ENCODE measurements at places on chromosomes 12 and 14.

DNA sequence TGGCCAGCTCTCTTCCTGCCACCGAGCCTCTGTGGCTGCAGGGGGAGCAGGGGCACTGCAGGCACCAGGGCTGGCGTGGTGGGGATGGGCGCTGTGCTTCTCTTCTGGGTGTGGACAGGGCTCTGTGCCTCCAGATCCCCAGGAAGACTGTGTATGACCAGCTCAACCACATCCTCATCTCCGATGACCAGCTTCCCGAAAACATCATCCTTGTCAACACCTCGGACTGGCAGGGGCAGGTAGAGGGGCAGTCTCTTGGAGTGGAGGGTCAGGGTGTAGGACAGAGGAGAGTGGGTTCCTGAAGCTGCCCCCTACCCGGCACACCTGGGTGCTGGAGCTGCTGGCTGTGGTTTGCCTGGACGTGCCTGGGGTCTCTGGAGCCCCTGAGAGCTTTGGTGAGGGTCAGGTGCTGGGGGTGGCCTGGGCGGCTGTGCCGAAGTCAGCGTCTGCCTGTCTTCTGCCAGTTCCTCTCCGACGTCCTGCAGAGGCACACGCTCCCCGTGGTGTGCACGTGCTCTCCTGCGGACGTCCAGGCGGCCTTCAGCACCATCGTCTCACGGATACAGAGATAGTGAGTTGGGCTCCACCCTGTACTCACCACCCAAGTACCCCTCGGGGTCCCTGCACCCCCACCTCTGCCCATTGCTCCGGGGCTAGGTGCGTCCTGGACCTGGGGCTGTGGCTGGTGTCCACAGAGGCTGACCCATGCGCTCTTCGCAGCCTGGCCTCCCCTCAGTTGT lies 15.8 kb upstream of the TEX22 start:
- DNase-seq: no peak

GRCh38 chr12:70317781-70318180 lies 48.3 kb upstream of the KCNMB4 start:
- DNase-seq: peak; percentile 5

- no peak for DNase-seq
These were observed 1108.9 kb downstream of the BCL11B start for GRCh38 chr14:98162856-98163805.

GRCh38 chr12:49037111-49037946 lies 18.8 kb upstream of the PRKAG1 start:
- DNase-seq: no peak

DNA sequence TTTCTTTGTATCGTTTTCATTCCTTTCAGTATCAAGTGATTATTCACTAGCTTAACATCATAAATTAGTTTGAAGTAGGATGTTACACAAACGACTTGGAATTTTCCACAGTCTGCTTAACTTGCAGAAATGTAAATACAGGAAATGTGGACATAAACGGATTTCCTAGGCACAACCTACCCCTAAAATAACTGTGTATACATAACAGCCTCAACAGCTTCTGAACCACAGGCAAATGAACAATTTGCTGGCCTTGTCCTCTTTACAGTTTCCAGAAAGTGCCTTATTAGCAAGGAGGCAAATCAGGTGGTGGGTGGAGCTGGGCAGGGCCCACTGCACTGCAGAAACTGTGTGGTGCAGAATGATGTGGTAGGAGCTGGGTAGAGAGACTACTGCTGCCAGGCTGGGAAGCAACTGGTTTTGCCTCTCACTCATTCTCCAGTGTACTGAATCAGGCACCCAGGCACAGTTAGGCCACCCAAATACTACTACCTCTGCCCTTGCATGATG lies 14.1 kb downstream of the DRAM1 start:
- no peak for DNase-seq

- DNase-seq: no peak
These were observed 291.7 kb downstream of the RAD51B start for GRCh38 chr14:68111097-68111852.

- DNase-seq: no peak
These were observed 4.7 kb upstream of the CHST11 start for GRCh38 chr12:104452087-104452486.

GRCh38 chr14:36661506-36662257 lies at the start of gene PAX9:
Gene PAX9 (plus strand): TSS chr14:36661860. CDS start chr14:36662090, 230 bp downstream.
- peak; percentile 83 for DNase-seq

GRCh38 chr12:26188127-26188526 lies 7.2 kb upstream of the SSPN start:
- DNase-seq: no peak

GRCh38 chr14:75976826-75977581 lies 4.8 kb downstream of the TGFB3 start:
- no peak for DNase-seq

- peak; percentile 42 for DNase-seq
These were observed 20.5 kb downstream of the SARNP start for GRCh38 chr12:55797068-55797467.

DNA sequence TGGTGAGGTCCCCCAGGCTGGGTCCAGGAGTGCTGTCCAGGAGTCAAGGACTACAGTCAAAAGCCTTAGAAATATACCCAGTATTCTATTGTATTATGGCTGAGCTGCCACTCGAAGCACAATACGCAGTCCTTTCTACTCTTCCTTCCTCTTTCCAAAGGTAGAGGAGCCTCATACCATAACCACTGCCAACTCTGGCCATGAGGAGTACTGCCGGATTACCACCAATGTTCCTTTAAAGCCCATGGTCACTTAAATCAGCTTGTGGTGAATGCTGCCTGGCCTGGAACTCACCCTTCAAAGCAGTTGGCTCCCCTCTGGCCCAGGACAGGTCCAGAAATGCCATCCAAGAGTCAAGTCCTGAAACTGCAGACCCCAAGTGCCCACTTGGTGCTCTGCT lies 425.4 kb downstream of the SLC16A7 start:
- no peak for DNase-seq

- DNase-seq: no peak
These were observed 361.6 kb downstream of the AEBP2 start for GRCh38 chr12:19800884-19801283.

GRCh38 chr12:3160081-3160480 lies 82.9 kb downstream of the TSPAN9 start:
- DNase-seq: no peak

DNA sequence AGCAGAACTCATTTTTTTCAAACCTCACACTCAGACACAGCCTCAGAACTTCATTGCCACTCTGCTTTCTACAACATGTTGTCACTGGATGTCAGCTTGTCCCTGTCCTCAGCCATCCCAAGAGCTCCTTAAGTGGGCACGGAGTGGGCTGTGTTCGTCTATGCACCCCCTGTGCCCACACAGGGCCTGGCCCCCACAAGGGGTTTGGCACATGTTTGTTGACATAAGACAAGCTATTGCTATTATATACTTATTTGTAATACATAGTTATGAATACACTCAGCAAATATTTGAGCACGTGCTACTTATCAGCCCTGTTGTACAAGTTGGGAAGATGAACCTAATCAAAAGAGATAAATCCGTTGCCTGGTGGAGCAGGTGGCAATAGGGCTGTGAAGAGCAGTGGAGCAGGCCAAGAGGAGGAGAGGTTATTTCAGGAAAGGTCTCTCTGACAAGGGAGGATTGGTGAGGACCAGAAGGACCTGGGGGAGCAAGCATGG lies 4.3 kb upstream of the BDKRB1 start:
- no peak for DNase-seq

- DNase-seq: no peak
These were observed 291.5 kb downstream of the FUT8 start for GRCh38 chr14:65703996-65704395.

GRCh38 chr12:9133216-9133916 lies 17.6 kb upstream of the A2M start:
- DNase-seq: no peak

- DNase-seq: no peak
These were observed 112.2 kb upstream of the DIO3 start for GRCh38 chr14:101449114-101449513.

DNA sequence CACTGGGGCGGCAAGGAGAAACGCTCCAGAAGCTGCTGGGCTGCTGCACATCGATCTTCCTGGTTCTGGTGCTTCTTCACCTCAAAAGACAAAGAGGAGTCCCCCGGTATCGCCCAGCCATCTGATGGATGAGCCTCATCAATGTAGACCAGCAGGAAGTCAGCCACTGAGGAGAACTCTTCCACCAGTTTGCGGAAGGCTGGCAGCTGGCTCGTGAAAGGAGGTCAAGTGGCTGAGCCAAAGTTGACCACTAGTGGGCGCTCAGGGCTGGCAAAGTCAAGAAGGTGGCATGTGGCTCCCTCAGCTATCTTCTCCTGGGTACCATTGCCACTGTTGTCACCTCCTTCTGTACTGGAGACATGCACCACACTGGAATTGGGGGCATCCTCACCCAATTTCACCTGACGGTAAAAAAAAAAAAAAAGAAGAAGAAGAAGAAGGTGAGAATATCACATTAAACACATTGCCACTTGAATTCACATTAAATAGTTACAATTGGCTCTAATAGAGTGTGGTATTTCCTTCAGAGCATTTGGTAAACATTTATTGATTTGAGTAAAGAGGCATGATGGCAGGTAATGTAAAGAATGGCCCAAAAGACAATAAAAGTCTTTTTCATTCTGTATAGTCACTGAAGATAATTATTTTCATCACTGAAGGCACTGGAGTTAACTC lies 8.3 kb downstream of the DIO2 start:
- no peak for DNase-seq

GRCh38 chr12:6847676-6848075 lies 3.4 kb downstream of the CDCA3 start:
- DNase-seq: no peak

- no peak for DNase-seq
These were observed 44.1 kb downstream of the PRIMA1 start for GRCh38 chr14:93744176-93744575.

DNA sequence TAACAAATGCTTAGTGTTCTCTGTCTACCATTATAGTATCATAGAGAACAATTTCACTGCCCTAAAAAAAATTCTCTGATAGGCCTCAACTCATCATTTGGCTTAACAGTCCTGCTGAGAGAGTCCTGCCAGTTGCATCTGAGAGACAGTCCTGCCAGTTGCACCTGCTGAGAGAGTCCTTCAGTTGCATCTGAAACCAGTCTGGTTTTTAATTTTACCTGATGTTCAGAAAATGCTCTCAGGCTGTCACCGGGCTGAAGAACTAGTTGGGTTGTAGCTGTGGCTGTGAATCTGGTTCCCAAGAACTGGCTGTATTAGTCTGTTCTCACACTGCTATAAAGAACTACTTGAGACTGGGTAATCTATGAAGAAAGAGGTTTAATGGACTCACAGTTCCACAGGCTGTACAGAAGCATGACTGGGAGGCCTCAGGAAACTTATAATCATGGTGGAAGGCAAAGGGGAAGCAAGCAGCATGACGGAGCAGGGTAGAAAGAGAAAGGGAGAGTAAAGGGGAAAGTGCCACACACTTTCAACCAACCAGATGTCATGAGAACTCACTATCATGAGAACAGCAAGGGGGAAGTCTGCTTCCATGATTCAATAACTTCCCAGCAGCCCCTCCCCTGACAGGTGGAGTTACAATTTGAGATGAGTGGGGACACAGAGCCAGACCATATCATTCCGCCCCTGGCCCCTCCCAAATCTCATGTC lies 51.6 kb downstream of the PRKCH start:
- DNase-seq: no peak

DNA sequence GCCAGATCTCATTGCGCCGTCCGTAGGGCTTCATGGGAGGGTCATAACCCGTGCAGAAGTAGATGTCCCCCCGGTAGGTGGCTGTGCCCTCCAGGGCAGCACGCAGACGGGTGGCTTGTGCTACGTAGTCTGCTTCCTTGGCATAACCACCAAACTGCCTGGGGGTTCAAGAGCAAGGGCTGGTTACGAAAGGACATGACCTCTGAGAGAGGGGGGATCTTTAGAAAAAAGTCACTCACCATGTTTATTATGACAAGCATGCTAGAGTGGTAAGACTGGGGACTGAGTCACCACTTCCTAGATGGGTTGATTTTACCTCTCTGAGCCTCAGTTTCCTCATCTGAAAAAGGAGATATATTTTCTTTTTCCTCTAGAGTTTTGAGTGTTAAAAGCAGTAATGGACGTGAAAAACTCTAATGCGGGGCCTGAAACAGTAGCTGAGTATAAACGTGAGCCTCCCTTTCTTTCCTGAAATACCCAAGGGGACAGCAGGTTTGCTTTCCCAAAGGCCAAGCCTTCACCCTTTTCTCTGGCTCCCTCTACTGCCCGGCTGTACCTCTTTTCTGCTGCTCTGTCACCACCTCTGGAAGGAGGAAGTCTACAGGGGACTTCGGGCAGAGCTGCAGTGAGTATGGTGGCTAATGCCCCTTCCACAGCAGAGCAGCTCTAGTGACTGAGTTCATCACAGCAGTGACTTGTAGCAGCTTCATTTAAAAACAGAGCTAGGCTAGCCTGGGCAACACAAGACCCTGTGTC lies 23.5 kb upstream of the GPRC5D start:
- DNase-seq: no peak

GRCh38 chr14:95125915-95126314 lies 31.4 kb downstream of the DICER1 start:
- DNase-seq: no peak

GRCh38 chr14:95321693-95322455 lies 2.2 kb upstream of the CLMN start:
- no peak for DNase-seq

DNA sequence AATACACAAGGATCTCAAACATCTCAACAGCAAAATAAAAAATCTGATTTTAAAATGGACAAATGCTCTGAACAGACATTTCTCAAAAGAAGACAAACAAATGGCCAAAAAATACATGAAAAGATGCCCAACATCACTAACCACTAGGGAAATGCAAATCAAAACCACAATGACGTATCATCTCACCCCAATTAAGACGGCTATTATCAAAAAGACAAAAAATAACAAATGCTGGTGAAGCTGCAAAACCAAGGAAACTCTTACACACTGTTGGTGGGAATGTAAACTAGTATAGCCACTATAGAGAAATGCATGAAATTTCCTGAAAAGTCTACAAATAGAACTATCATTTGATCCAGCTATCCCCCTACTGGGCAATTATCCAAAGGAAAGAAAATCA lies 145.0 kb downstream of the BTG1 start:
- DNase-seq: no peak

DNA sequence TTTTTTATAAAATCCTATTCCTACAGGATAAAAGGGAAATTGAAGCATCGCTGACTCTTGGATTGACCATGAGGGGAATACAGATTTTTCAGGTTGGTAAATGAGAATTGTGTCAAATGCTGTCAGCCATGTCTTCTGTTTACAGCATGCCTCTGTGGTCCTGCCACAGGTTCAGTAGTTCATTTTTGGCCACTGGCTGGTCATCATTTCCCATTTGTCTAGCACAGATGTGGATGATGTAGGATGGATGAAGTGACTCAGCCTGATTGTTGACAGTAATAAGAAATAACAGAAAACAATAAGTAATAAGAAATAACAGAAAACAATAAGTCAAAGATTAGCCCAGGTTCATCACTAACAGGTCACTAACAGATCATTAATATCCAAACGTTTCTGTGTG lies 59.8 kb downstream of the FRMD6 start:
- no peak for DNase-seq
